ENCODE measurements at places on chromosomes 1 and 21.
A peak's percentile ranks its signal among the peaks of the same experiment; 100 is the strongest.

GRCh38 chr1:109388884-109389637 is 8.7 kb downstream of the SORT1 start:
- DNase-seq = no peak

DNA sequence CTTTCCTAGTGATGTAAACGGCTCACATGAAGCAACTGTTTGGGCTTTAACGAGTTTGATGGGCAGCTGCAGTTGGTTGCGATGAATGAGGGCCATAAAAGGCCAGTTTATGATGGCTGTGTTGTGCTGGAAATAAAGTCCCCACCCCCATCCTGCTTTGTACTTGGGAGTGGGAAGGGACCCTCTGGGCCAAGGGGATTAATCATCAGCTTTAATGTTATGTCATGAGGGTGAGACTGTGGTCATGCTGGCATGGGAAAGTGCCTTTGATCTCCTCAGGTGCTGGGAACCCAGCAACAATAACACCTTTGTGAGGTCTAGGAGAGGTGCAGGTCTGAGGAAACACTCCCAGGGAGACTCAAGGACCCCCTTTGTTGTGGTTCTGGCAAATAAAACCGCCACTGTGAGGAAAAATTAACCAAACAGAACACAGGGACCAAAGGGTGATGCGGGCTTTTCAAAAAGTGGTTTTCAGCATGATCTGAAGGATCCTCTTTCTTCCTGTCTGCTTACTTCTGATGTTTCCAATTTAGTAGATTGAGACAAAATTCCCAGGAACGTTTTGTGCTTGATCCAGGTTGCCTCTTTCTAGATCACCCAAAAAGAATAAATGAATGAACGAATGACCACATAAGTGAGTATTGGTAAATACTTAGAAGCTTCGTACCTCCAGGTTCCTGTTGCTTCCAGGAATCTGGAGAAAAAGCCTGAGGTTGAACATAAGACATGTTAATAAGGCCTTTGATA is 257.8 kb upstream of the HOOK1 start:
- DNase-seq = no peak

- no peak for DNase-seq
Measured at GRCh38 chr1:69707103-69707502, 139.4 kb downstream of the LRRC7 start.

GRCh38 chr1:226619031-226619430 is 70.5 kb downstream of the STUM start:
- no peak for DNase-seq

DNA sequence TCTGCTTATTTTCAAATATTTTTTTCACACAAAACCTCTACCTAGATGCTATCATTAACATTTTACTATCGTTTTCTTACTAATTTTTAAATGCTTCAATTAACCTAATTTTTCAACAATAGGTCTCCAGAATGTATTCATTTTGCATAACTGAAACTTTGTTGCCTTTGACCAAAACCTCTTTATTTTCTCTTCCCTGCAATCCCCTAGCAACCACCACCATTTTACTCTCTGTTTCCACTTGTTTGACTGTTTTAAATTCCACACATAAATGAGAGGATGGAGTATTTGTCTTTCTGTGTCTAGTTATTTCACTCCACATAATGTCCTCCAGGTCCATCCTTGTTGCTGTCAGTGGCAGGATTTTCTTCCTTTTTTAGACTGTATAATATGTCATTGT is 9.5 kb upstream of the F13B start:
- DNase-seq = no peak

GRCh38 chr1:222552882-222553281 is 5.0 kb upstream of the HHIPL2 start:
- no peak for DNase-seq

GRCh38 chr1:14538335-14538734 is 60.1 kb upstream of the KAZN start:
- no peak for DNase-seq

GRCh38 chr1:29462096-29462495 is 225.8 kb downstream of the PTPRU start:
- no peak for DNase-seq

DNA sequence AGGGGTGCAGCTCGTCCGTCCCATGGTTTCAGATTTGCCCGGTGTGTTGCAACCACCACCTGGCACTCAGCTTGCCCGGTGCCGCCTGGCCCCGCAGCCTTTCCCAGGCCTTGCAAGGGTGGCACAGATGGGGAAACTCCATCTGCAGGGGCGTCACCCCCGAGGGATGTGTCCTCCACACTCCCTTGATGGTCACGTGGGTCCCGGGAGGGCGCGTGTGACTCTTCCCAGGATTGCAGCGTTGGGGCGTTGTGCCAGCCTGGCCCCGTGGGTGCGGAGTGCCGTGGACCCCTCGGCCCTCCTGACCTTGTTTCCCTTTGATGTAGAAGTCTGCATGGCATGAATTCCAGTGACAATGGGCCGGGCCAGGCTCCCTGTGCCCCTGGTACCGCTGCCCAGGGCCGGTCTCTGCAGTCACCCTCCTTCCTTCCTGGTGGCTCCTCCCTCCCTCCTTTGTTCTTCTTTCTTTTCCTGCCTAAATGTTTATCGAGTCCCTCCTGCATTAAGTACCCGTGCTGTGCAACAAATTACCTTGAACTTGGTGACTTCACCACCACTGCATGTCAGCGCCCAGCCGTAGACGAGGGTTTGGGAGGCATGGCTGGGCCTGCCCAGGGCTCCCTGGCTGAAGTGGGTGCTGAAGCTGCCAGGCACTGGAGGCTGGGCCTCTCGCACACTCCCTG is 22.9 kb downstream of the RRP1 start:
- peak; percentile 34 for DNase-seq

DNA sequence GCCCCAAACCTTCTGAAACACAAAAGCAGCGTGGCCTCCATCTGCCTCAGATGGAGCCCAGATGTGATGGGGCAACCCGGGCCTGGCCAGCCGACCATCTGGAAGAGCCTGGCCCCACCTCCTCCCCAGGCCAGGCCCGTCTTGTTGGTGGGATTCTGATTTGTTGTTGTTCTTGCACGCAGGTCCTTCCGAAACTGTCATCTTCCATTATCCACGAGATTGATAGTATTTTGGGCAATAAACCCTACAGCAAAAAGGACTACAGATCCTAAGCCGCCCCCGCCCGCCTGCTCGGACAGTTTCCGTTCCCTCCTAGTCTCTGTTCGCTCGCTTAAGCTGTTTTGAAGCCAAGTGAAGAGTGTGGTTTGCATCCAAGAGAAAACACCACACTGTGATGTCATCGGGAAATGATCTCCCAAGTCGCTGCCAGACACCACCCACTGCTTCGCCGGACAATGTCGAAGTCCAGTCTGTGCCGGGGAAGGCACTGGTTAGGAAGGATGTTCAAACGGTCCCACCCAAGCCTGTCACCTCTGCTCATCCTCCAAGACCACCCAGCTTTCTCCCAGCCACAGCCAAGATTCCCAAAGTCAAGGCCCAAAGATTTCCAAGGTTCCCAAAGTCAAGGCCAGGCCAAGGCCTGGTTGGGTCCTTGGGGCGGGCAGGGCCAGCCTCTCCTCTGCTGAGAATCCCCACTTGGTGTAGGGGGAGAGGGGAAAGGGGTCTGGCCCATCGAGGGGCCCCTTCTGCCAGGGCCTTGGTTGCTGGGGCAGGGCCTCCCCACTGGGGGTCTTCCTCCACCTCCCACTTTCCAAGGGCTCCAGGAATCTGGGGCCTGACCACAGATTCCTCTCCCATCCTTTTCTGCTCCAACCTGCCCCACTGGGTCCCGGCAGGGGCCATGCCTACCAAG is 52.9 kb downstream of the KCNAB2 start:
- no peak for DNase-seq

- no peak for DNase-seq
Measured at GRCh38 chr1:246294263-246294662, 212.8 kb downstream of the SMYD3 start.

DNA sequence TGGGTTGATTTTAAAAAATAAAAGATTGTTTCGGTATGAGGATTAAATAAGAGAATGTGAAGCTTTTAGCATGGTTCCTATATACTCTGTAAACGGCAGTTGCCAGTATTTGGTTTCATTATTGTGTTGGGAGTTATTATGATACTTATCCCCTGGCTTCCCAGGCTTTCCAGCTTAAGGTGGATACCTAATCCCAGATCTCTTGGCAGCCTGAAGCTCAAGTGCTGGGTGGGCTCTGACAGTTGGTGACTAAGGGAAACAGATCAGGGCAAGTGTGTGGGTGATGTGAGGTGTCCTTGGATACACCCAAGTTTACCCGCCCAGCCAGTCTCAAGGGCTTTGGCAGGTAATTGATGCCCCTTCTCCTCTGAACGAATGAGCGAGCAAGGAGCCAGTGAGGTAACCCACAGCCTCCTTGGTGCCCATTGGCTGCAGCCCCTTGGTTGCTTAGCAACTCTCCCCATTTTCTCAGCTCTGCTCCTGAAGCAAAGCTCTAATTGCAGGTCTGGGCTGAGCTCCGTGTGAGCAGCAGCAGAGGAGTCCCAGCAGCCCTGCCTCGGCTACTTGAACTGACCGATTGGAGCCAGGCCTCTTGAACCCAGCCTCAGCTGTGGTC is 6.1 kb downstream of the IPO13 start:
- no peak for DNase-seq

- DNase-seq = no peak
Measured at GRCh38 chr1:9416506-9416905, 122.8 kb upstream of the SLC25A33 start.

DNA sequence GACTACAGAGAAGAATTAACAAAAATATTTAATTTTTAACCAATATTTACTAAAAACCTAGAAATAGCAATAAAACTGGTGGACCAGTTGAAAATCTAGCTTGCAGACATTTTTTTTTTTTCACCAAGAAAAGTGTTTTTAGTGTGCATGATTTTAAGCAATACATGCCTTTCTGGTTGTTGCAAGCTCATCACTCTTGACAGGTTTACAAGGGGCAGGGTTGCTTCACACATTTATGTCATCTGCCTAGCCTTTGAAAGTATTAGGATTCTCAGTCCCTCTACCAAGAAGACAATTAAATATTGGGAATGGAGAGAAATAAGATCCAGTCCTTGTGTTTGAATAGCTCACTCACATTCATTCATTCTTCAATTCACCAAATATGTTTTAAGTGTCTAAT is 53.8 kb upstream of the LYPLAL1 start:
- no peak for DNase-seq

GRCh38 chr1:8572106-8572505 is 245.3 kb downstream of the RERE start:
- no peak for DNase-seq

DNA sequence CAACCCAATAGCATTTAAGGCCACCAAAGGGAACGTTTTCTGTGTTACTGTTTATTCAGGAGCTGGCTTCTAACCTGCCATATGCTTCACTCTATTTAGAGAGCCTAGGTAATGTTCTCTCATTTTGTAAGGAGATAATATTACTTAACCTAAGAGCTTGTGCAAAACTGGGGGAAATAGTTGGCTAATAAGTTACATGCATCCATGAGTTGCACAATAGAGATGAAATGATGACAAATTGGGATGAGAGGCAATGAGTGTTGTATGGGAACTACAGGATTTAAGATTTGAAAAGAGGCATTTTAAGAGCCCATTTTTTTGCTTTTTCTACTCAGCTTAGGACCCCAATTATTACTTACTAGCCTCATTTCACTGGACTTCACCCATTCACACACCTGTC is 151.0 kb downstream of the ST6GALNAC3 start:
- DNase-seq = no peak

GRCh38 chr1:205961991-205962820 is 18.9 kb upstream of the SLC26A9 start:
- no peak for DNase-seq

GRCh38 chr21:42209801-42210479 is 9.0 kb upstream of the ABCG1 start:
- peak; percentile 67 for DNase-seq

- no peak for DNase-seq
Measured at GRCh38 chr1:220827445-220828178, 40.9 kb downstream of the MTARC1 start.

DNA sequence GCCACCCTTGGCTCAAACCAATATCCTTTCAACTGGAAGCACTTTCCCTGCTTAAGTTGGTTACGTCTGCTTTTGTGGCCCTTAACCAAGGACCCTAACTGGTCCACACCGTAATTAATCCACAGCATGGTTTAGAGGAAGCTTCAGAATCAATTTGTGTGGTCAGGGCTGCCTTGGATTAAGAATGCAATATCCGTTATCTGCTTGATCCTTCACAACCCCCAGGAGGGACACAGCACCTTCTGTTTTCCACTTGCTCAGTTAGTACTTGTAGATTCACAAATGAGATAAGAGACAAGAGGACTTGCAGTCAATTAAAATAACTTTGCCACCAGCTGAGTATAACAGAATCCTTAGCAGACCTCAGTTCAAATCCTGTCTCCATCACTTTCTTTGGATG is 56.9 kb upstream of the LRP8 start:
- no peak for DNase-seq

- DNase-seq = no peak
Measured at GRCh38 chr21:38307771-38308531, 51.2 kb downstream of the KCNJ15 start.

GRCh38 chr1:27599605-27600497 is 4.1 kb downstream of the AHDC1 start:
- no peak for DNase-seq

DNA sequence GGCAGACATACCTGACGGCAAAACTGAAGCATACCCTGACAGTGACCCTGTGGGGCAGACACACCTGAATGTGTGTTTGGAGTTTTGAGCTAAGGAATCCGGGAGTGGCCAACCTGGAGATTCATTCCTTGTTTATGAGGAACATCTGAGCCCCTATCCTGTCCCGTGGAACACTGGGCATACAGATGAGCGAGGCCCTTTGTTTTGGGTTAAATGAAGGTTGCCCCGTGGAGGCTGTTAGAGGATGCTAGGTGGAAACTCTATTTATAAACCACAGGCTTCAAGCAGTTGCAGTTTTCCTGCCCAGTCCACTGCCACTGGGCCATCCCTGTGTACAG is 18.1 kb downstream of the GALNT2 start:
- no peak for DNase-seq

GRCh38 chr1:16055613-16056520 is 12.3 kb downstream of the CLCNKB start:
- DNase-seq = peak; percentile 50

GRCh38 chr1:180156201-180156600 is 1.5 kb downstream of the QSOX1 start:
- no peak for DNase-seq

GRCh38 chr1:232481091-232481490 is 148.8 kb downstream of the SIPA1L2 start:
- DNase-seq = no peak

GRCh38 chr1:24786191-24786590 is 40.9 kb downstream of the CLIC4 start:
- no peak for DNase-seq

- DNase-seq = no peak
Measured at GRCh38 chr1:147768101-147768500, 7.7 kb upstream of the GJA5 start.

DNA sequence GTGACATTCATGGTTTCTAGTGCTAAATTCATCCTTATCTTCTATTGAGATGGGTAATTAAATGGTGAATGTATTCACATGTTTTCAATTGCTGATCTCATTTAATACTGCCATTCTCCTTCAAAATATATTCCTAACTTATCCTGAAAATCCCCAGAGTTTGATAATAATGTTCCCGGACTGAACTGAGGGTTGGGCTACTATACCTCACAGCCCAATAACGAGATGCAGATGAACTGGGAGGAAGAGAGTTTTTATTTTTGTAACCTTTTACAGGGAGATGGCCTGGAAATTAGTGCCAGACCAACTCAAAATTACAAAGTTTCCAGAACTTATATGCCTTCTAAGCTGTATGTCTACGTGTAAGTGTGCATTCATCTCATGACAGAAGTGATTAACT is 210.8 kb downstream of the APP start:
- no peak for DNase-seq

Measured in dermis microvascular lymphatic vessel endothelial cell (primary cell).